ENCODE measurements at places on chromosomes 4 and X.
A peak's percentile ranks its signal among the peaks of the same experiment; 100 is the strongest.

DNA sequence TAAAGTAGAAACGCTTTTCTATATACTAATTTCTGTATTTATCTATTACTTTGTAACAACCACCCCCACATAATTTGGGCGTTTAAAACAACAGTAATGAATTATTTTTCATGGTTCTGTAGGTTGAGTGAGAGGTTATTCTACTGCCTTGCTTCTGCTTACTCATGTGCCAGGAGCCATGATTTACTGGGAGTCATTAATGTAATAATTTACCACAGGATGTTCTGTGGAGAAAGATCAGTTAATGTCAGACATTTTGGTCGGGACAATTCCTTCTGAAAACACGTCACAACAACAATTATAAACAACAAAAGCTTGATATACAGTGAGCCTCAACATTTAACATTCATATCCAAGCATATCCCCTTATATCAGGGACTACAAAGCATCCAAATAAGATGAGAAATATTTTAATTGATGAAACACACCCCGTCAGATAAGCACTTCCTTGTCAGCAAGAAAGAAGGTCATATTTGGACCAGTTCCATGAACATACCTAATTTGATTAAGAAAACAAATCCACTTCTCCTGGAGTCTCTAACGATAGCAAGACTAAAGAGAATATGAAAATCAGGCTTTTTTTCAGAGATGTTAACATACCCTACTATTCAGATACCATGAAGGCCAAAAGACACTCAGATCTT is 238.5 kb downstream of the PRDM5 start:
- no peak for DNase-seq

- DNase-seq = no peak
Observed at GRCh38 chrX:40579141-40579540, 1.6 kb upstream of the ATP6AP2 start.

- no peak for DNase-seq
Observed at GRCh38 chr4:81923140-81923539, 450.7 kb downstream of the HNRNPD start.

- no peak for DNase-seq
Observed at GRCh38 chrX:3743801-3744439, 30.5 kb upstream of the PRKX start.

DNA sequence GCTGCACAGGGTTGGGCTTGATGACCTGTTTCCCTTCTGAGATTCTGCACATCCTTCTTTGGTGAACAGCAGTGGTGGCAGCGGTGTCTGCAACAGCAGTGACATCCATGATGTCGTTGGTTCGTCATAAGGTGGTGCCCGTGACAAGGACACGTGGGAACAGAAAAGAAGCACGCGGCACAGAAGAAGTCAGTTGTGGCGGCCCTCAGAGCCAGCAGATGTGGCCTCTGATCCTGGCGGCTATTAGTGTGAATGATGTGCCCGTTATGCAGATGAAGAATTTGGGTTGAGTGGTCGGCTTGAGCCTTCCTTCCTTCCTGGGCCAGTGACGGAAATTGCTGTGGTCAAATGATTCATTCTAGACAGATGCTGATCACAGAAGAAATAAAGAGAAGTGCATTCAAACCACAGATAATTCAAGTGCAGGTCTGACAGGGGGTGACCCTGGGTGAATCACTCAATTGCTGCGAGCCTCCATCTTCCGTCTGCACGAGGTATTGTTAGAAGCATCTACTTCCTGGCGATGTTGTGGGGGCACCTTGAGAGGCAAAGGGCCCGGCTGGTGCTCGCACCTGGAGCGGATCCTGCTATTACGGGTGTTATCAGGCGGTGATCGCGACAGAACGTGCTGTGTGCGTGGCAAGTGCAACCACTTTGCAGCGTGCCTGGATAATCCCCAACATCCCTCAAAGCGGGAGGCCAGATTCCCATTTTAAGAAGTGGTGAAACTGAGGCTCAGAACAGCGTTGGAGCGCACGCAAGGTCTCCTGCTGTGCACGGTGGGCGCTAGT is 215.2 kb upstream of the PSAPL1 start:
- DNase-seq = peak; percentile 88

GRCh38 chrX:74523870-74524735 is 90.3 kb downstream of the RLIM start:
- no peak for DNase-seq

DNA sequence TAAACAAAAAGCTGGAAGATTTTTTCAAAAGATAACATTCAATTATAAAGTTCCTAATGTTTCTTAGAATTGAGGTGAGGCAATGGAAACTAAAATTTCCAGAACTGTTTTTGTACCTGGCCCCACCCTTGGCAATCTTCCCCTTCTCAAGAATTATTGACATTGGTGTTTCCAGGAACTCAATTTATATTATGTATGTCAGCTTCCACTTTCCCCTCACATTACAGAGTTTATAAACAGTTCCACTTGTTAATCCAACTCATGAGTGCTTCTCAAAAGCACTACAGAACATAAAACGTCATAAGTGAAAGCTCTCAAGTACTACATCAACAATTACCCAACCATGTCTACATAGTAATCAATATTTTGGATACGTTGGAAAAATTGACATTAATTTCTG is 107.4 kb downstream of the FAM13A start:
- DNase-seq = no peak
